ENCODE measurements at places on chromosomes 13 and 19.

GRCh38 chr19:28715157-28715556 lies 497.8 kb downstream of the UQCRFS1 start:
- DNase-seq: no peak

GRCh38 chr19:32831611-32832010 lies 38.0 kb downstream of the SLC7A9 start:
- no peak for DNase-seq

DNA sequence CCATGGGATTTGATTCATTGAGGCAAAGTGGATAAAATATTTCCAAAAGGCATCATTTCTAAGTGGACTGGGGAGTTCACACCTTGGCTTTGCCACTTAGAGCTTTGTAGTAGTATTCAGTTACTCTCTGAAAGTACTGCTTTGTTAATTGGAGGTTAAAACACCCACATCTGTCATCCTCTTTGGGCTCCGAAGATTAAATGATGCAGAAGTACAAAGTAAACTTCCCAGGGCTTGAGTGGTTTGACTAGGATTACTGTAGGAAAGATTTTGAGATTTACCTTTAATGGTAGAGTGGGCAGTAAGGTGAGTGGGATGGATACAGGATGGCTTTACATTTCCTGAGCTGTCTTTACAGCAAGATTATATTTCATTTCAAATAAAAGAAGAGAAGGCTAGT lies 42.4 kb downstream of the WASF3 start:
- DNase-seq: no peak

- DNase-seq: no peak
Measured at GRCh38 chr19:3292958-3293529, 68.6 kb downstream of the CELF5 start.

DNA sequence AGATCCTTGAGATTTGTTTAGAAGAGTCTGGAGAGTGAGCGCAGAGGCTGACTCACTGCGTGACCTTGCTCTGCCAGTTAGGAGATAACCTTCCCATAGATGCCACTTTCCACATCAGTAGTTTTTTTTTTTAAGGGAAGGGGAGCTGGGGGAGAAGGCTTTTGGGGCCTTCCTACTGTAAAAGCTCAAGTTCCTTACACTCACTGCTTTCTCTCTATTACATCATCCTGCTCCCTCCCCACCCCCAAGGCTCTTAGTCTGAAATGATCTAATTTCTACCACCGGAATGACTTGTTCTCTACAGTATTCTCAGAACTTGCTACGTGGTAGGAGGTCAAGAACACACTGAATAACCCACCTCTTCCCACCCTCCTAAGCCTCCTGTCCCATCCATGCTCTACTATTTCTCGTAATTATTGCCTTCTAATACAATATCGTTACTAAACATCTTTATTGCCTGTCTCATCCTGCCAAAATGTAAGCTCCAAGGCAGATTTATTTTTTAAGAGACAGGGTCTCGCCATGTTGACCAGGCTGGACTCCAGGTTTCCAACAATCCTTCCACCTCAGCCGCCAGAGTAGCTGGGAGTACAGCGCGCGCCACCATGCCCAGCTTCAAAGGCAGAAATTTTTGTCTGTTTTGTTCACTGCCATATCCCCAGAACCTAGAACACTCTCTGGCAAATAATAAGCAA lies 1.2 kb downstream of the LONP1 start:
- DNase-seq: no peak

- DNase-seq: no peak
Measured at GRCh38 chr19:3904233-3904632, 23.7 kb downstream of the ATCAY start.

- DNase-seq: no peak
Measured at GRCh38 chr19:5262721-5263120, 77.9 kb downstream of the PTPRS start.

GRCh38 chr19:30651066-30651465 lies 278.9 kb downstream of the ZNF536 start:
- DNase-seq: no peak

- no peak for DNase-seq
Measured at GRCh38 chr13:96946709-96947311, 47.5 kb downstream of the OXGR1 start.

GRCh38 chr13:36880961-36881360 lies 39.1 kb downstream of the SMAD9 start:
- no peak for DNase-seq

GRCh38 chr13:94661406-94661805 lies 50.9 kb downstream of the SOX21 start:
- DNase-seq: no peak

DNA sequence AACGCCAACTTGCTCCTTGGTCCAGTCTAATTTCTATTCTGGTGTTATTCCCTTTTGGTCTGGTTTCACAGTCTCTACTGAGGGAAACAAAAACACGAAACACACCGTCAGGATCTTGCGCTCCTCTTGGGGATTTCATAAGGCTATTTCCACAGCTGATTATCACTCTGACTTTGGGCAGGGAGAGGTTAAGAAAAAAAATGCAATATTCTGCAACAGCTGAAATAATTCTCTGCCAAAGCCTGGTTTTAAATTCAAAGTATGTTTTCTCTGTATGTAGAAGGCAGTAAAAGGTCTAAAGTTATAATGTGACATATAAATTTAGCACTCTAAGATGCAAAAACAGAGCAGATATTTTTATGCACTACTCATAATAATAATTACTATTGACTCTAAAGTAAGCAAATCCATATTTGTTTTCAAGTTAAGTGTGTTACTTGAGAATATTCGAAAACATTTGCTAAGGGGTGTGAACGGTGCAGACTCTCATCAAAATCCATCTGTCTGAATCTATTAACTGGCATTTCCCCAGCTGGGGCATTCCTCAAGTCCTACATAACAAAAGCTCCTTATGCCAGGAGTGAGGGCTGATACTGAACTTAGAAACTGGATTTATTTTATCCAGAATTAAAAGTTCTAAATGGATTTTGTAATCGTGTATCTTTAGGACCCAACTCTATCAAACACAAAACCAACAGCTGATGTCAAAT lies 38.4 kb upstream of the STARD13 start:
- no peak for DNase-seq

DNA sequence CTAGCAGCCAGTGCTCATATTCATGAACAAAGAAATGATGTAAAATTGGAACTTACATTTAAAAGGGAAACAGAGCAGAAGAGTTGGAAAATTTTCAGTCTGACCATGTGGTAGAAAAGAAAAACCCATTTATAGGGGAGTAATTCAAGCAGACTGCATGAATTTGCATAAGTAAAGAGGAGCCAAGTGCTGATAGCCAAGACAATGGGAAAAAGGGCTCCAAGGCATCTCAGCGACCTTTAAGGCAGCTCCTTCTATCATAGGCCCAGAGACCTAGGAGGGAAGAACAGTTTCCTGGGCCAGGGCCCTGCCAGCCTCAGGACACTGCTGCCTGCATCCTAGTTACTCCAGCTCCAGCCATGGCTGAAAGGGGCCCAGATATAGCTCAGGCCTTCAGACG lies 7.5 kb downstream of the DNAJC3 start:
- no peak for DNase-seq

DNA sequence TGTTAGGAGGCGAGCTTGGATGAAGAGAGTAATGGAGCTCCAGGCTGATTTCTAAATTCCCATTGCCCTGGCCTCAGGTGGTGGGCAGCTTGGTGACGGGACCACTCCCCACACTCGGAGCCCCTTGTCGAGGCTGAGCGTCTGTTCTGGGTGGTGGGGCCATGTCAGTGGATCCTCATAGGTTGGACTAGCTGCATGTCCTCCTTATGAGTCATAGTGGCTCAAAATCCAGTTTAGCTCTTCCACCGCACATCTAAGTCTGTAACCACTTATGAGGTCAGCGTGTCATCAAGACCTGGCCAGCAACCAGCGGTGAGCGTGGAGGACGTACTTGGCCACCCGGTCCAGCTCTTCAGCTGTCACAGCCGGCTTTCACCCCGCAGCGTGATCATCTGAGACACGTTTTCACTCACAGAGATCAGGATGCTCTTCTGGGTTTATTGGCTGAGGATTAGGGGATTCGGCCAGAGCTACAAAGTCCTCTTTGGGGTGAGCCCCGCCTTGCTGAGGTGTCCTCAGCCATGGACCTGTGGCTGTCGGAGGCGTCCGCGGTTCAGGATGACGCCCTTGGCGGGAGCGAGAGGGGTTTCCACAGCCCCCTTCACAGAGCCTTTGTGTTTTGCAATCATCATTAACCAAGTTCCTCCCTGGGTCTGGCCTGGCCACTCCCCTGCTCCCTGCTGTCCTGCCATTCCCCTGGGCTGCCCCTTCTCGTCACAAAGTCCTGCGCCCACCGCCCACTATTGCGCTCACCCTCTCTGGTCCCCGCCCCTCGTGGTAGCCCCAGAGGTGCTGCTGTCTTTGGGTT lies 41.9 kb downstream of the ADPRHL1 start:
- no peak for DNase-seq

- DNase-seq: no peak
Measured at GRCh38 chr13:73794755-73795154, 339.4 kb downstream of the KLF12 start.

- DNase-seq: no peak
Measured at GRCh38 chr19:11435833-11436313, 438 bp downstream of the PRKCSH start.

DNA sequence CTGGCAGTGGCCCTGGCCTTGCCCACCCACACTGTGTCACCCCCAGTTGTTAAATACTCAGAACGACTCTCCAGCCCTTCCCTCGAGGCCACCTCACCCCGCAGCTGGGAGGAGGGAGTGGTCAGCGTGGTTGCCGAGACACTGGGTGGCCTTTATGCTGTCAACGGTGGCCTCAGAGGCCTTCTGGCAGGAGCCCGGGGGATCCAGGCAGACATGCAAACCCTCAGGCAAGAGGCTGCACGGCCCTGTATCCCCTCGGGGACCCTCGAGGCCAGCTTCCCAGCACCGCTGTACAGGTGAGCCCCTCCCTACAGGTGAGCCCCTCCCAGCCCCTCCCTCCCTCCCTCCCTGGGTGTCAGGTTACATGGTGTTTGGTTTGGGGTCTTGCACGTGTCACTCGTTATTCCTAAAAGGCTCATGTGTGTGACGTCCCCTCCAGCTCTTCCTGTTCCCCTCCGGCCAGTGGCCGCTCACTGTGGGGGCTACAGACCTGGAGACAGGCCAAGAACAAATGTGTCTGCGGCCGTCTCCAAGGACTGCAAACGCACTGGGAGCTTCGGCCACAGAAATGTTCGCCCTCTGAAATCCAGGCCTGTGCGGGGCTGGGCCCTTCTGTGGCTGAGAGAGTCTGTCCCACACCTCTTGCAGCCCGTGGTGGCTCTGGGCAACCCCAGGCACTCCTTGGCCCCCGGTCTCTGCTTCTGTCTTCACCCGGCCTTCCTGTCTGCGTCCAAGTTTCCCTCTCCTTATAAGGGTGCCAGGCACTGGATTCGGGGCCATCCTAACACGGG lies at the start of gene TEKTIP1:
Gene TEKTIP1, plus strand, starts transcription at position 210 of the 791 bp plus-strand sequence. Its CDS starts 4 bp downstream, at position 214.
- DNase-seq: no peak

DNA sequence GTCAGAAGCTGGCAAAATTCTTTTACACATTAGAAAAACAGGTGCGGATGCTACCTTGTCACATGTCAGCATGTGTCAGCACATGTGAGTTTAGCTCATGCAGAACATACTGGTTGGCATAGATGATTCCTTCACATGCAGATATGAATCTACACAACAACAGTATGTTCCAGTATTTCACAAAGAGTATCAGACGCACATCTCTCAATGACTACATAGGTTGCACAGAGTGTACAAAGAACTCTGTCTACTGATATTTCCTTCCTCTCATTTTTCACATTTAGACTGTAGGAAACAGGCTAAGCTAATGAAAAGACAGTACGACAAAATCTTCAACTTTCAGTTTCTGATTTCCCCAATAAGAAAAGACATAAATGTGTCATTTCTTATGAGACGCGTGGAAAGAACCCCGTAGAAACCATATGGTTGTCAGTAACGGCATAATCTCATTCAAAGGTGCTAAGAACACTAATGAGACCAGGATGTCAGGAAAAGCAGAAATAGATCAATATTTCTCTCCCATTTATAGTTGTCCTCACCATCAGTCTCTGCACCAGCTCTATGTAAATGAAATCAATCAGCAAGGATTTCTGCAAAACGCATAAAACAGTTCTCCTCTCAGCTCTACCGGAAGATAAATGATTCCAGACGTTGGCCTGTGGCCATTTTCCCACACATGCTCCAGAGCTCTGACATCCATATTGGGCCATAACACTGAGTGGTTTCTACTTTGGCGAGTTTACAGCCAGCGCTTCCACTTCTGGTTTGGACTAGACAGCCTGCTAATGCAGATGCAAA lies 81.2 kb downstream of the STARD13 start:
- no peak for DNase-seq

GRCh38 chr13:20525144-20525600 lies 485 bp downstream of the CRYL1 start:
- no peak for DNase-seq

DNA sequence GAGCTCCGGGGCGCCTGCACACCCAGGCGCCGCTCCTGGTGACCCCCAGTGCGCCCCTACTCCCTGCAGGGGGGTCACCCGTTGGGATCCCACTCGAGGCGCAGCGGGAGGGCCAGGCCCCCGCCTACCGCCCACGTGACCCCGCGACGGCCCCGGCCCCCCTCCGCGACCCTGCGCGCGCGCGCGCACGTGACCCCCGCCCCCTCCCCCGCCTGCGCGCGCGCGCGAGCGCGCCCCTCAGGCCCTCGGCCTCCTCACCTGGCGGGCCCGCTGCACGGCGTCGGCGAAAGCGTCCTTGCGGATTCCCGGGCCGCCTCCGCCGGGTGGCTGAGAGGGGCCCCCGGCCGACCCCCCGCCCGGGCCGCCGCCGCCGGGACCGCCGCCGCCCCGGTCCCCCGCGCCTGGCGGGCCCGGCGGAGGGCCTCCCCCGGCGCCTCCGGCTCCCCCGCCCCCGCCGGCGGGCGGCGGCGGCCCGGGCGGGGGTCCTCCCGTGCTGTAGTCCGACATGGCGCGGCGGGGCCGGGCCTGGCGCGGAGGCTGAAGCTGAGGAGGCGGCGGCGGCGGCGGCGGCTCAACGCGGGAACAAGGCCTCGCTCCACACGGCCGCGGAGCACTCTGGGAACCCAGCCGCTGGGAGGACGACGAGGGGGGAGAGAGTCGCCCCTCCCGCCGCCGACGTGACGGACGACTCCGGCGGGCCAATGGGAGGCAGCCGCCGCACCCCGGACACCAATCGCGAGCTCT lies at the start of gene KHSRP:
Gene KHSRP, minus strand, starts transcription at position 617 of the 744 bp plus-strand sequence. Its CDS starts 110 bp downstream, at position 507.
- peak; percentile 100 for DNase-seq

DNA sequence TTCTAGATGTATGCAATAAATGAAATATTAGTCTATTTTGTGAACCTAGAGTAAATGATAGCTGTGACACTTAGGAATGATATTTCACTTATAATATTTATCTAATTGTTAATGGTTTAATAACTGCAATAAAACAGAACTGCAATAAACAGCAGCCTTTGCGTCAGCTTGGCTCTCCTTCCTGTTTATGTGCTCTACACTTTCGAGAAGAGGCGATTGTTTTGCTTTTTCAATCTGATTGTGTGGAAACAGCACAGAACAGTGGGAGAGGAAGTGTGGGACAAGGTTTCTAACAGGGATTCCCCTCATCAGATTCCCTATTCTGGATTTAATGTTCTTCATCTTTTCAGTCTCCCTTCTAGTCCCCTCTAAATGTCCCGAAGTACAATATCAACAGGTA lies 17.3 kb upstream of the TRPC4 start:
- no peak for DNase-seq

All from GM19239 (cell line).